ENCODE measurements at places on chromosomes 2 and 18. TPM values are rescaled to one million over a fixed set of nuclear protein-coding genes. Genes with fewer than 3 reads are reported as not detected.

DNA sequence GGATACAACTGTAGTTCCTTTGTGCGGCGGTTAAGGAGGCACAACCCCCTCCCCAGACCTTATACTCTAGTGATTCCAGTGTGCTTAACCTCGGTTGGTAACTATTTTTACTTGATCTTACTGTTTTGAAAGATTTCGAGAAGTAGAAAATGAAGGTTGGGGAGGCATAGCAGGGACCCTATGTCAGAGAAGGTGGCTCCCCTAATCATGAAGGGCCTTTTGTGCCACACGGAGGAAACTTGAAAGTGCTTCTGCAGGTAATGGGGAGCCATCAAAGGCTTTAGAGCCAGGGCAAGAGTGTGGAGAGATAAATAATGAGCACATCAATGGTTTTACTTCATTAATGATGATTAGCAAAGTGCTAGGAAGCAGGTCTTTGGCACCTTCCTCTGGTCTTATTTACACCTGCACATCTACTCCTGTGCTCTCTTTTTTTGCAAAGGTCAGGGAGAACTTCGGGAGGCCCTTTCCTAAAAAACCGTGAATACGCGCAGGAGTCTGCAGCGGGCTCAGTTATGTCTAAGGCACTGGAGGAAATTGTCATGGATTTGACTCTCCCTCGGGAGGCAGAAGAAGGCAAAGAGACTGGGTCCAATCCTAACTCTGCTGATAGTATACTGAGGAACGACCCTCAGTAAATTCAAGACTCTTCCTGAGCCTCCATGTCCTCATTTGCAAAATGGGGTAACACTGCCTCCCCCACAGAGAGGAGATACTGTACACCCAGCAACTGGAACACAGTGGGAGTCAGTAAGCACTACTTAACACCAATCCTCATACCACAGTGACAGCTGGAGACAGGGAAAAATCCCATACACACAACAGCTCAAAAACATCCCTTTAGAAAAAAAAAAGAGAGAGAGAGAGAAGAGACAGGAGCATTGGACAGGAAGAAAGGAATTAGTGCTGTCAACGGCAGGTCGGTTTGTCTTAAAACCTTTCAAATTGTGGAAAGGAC, 81.6 kb downstream of the DDX1 start:
- DNase-seq = no peak

GRCh38 chr2:16561676-16562075, 104.0 kb downstream of the CYRIA start:
- no peak for DNase-seq

- no peak for DNase-seq
Measured at GRCh38 chr2:16405551-16405950, 260.1 kb downstream of the CYRIA start.

GRCh38 chr18:35826477-35826876, 146.0 kb upstream of the RMP24 start:
- no peak for DNase-seq

DNA sequence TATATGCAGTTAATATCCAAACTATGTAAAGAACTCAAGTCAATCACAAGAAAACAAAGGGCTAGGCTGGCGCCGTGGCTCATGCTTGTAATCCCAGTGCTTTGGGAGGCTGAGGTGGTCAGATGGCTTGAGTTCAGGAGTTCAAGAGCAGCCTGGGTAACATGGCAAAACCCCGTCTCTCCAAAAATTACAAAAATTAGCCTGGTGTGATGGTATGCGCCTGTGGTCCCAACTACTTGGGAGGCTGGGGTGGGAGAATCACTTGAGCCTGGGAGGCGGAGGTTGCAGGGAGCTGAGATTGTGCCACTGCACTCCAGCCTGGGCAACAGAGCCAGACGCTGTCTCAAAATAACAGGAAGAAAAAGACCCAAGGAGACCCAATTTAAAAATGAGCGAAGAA, 91.9 kb upstream of the ALKAL2 start:
- DNase-seq = no peak

GRCh38 chr2:173547499-173547898, 192.8 kb downstream of the CDCA7 start:
- DNase-seq = no peak

The FBLN7 gene
- 2.1 TPM for total RNA-seq

The KCNJ13 gene
- total RNA-seq = not detected

GRCh38 chr2:230908595-230909191, 16.3 kb downstream of the GPR55 start:
- DNase-seq = no peak

DNA sequence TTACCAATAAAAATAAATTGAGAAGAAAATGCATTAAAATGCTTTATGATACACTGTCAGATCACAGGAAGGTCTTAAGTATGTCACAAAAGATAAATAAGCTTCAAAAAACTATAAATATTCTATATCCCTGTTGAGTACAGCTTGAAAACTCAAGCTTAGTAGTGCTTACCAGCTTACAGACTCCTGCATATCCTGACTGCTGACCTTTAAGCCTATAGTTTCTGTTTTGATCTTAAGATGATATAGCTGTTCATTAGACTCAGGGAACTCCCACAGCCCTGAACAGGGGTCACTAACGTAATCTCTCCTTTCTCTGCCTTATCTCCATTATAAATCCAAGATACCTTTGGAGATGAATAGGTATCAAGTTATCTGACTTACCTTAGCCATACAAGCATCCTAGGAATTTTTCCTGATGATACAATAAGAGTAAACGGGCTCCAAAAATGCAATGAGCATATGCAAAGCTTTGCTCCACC, 93.7 kb upstream of the RBBP8 start:
- DNase-seq = no peak

DNA sequence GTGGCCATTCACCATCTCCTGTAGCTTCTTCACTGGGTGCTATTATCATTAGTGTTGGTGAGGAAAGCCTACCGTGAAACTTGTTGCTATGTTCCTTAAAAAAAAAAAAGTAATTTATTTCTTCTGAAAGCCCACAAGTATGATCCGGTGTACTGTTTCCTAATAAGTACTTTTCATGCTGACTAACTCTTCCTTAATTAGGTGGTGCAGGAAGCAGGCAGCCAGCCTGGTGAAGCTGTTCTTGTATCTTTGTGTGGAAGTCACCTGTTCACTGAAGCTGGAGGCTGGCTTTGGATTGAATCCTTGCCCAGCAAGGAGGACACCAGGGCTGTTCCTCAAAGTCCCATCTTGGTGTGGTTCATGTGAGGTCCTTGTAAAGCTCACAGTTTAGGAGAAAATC, 321.7 kb upstream of the THSD7B start:
- no peak for DNase-seq

The CNTNAP5 gene
- total RNA-seq = not detected

The UGT1A4 gene
- 136 TPM for total RNA-seq

- DNase-seq = no peak
Measured at GRCh38 chr2:54502731-54503130, 46.6 kb downstream of the SPTBN1 start.

The NEU2 gene
- not detected for total RNA-seq

DNA sequence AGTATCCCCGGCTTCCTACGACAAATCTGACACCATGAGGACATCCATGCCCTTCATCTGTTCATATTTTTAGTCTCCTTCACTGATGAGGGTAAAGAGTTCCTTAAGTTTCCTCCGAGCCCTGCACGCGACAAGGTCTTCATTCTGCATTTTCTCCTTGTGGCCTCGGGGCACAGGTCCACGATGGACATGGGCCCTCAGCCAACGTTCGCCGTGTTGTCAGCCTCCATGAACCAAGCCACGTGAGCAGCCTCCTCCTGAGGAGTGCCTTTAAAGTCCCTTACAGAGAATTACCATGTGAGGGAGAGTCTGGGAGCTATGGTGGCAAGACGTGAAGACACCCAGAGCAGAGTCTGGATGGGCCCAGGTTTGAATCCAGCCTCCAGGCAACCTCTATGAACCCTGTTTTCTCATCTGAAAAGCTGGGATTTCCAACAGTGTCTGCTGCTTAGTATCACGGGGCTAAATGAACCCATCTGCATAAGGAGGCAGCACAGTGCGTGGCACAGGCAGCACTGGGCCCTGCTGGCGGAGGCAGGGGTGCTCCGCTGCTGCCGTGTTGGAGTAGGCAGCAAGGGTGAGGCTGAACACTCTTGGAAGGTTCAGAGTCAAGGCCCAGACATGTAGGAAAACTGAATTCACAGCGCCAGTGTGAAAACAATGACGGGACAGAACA, 54.1 kb downstream of the EIPR1 start:
- DNase-seq = no peak

GRCh38 chr2:207337234-207338219, 171.8 kb upstream of the KLF7 start:
- no peak for DNase-seq

GRCh38 chr18:21262244-21262643, 20.2 kb downstream of the GREB1L start:
- DNase-seq = no peak

DNA sequence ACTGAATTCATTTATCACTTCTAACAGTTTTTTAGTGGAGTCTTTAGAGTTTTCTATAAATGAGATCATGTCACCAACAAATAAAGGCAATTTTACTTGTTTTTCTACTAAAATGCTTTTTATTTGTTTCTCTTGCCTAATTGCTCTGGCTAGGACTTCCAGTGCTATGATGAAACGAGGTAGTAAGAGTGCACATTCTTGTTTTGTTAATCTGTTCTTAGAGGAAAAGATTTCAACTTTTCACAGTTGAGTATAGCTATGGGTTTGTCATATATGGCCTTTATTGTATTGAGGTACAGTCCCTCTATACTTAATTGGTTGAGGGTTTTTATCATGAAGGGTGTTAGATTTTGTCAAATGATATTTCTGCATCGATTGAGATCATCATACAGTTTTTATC, 5.6 kb downstream of the IL18RAP start:
- no peak for DNase-seq

DNA sequence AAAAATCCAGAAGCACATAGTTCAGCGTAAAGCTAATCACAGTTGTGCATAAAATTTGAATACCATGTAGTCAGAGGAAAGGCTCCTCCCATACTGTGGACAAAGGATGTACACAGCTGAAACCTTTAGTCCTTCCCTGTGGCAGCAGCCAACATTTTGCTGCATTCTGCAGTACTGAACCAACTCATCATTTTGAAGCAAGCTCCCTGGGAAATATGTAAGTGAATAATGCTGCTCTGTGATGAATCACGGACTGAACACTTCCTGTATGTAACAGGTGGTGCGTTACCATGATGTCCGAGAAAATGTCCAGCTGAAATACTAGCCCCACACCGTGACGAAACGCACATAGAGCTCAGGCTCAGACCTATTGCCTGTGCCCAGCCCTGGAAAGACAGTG, 421.1 kb upstream of the RAB12 start:
- DNase-seq = no peak

The CIB4 gene
- total RNA-seq = not detected

DNA sequence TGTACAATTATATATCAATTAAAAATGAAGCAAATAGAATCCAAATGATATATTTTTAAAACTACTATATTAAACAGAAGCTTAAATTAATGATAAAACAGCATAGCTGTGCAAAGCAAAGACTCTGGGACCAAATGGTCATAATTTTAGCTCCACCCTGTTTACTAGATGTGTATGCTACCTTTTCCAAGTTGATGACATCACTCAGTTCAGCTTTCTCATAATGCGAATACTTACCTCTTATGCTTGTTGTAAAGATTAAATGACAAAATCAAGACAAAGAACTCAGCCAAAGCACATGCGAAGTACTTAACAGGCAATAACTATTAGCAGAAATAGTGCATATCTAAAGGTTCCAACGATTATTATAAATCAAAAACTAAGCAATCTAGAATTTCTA, 51.6 kb downstream of the LNPK start:
- DNase-seq = no peak

GRCh38 chr2:201130524-201131186, 14.7 kb downstream of the CFLAR start:
- DNase-seq = no peak

DNA sequence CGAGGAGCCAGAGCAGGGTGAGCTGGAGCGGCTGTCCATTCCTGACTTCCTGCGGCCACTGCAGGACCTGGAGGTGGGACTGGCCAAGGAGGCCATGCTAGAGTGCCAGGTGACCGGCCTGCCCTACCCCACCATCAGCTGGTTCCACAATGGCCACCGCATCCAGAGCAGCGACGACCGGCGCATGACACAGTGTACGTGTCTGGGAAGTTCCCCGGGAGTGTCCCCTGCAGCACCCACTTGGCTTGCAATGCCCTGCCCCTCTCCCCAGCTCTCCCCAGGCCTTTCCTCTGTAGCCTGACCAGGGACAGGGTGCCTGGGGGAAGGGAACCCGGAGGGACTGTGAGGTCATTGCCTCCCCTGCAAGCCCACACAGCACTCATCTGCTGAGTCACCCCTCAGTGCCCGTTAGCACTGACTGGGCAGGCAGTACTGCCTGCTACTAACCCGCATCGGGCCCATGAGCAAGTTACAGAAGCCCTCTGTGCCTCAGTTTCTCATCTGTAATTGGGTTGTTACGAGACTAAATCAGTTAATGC, 29.4 kb upstream of the GMPPA start:
- DNase-seq = no peak

The MAP3K19 gene
- total RNA-seq = not detected

DNA sequence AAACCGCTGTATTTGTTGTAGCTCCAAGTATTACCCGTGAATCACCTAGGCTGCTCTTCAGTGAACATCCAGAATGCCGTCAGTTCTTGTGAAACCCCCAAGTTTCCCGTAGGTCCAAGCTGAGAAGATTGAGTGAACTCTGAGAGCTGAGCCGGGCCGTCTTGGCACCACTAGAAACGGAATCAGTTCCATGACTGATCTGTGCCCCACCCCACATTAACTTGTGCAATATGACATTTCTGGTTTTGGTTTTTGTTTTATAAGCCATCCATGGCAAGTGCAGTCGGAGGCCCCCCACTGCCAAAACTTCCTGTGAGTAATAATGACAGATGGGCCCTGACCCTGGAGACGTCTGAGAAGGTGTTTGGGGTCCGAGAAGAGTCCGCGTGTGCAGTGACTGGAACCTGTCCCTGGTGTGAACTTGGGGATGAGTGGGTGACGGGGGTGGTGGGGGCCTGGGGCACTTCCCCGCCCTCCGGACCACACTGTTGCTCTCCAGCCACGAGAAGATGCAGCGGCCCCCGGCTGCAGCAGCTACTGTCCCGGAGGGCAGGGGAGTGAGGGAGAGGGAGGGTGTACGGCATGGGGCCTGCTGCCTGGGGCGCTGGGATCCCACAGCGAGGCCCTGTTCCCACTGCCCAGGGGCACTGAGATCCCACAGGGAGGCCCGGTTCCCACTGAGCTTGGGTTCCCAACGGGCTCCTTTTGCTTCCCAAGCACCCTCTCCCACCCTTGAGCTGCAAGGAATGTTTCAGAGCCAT, 26.5 kb downstream of the NFATC1 start:
- DNase-seq = no peak

All from liver (tissue), 10 donors.